NCI-H345 (cell line): ENCODE measurements at places on chromosomes 4 and X.

GRCh38 chrX:45710081-45710801 lies 509.6 kb upstream of the DIPK2B start:
- DNase-seq: no peak

DNA sequence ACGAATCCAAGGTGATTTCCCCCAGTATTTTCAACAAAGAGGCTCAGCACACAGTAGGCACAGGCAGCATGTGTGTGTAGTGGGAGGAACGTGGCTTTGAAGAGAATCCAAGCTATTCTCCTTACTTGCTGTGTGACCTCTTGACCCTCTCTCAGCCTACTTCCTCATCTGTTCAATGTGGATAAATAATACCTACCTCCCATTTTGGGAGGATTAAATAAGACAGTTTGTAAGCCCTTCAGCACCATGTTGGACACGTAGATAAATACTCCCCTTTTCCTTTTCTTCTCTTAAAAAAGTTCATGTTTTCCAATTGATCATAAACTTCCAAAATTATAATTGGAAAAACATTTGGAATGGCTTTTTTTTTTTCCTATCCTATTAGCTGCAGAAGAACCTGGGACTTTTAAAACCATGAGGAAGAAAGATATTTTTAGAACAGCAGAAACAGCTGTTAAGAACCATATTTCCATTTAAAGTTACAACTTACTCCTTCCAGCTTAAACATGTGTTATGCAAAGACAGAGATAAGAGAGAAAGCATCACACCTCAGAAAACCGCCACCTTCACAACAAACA lies 56.1 kb upstream of the TMEM131L start:
- no peak for DNase-seq

DNA sequence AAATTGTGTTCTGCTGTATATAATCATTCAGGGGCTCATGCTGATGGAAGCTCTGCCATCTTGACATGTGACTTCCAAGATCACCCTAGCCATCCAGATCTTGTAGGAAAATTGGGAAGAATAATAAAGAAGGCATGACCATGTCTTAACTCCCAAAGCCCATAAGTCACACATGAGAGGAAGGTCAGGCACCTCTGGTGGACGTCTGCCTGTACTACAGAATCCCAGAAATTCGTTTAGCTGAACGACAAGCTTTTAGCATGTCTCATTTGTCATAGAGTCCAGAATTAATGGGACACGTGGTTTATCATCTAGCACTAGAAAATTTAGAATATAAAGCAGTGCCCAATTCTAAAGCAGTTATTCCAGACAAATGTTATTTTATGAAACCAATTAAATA lies 212.7 kb downstream of the CENPC start:
- DNase-seq: no peak

- DNase-seq: no peak
These were observed 18.4 kb upstream of the OGT start for GRCh38 chrX:71514367-71515037.

- no peak for DNase-seq
These were observed 313.2 kb upstream of the DKK2 start for GRCh38 chr4:107349266-107349665.

DNA sequence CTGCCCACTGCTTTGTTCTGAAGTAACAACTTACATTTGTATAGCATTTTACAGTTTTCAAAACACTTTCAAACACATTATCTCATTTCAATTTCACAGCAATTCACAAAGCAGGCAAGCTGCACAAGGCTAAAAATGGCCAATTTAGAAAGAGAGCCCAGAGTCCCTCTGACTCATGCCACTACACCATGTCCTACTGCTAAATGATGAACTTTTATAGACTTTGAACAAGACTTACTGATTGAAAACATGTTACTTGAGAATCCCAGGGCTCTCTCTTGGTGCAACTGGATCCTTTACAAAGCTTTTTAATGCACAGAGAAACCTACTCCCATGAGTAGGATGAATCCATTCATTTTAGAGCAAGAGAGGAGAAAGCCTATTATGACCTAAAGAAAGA lies 5.8 kb upstream of the G3BP2 start:
- no peak for DNase-seq

GRCh38 chrX:71616672-71617529 lies 1.4 kb downstream of the CXCR3 start:
- no peak for DNase-seq

- DNase-seq: no peak
These were observed 1.0 kb upstream of the SLC6A8 start for GRCh38 chrX:153686711-153687110.

- DNase-seq: no peak
These were observed 105.9 kb downstream of the SLC10A7 start for GRCh38 chr4:146415829-146416228.

- no peak for DNase-seq
These were observed 73.2 kb upstream of the STARD8 start for GRCh38 chrX:68574240-68574639.

DNA sequence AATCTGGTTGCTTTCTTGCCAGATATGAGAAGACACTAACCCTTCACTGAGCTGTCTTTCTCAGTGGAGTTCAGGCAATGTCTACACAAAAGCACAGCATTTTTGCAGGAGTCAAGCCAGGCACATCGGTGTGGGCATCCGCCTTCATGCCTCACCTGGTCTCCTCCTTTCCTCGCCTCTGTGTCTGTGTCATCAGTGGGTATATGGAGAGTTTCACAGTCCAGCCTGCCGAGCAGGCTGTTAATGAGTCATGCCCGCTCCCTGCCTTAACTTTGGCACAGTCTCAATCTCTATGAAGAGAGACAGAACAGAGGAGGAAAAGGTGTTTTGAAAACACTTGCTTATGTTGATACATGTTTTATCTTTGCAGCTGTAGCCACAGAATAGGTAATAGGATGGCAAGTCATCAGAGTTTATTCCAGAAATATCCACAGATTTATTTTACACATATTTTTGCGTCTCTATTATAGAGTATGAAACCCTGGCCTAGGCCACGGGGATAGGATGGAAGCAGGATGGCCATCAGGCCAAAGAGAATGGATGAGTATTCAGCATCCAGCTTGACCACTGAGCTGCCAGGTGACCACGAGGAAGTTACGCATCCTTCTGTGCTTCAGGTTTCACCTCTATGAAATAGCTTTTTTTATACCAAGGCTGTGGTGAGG lies 32.8 kb upstream of the MAML3 start:
- no peak for DNase-seq

GRCh38 chr4:164481306-164482091 lies 272.4 kb upstream of the SMIM31 start:
- no peak for DNase-seq

- no peak for DNase-seq
These were observed 24.8 kb downstream of the CCNI start for GRCh38 chr4:77050962-77051361.

- DNase-seq: no peak
These were observed 77.3 kb downstream of the SHROOM4 start for GRCh38 chrX:50736656-50737055.

- no peak for DNase-seq
These were observed 65.9 kb upstream of the HPF1 start for GRCh38 chr4:169823685-169824084.

DNA sequence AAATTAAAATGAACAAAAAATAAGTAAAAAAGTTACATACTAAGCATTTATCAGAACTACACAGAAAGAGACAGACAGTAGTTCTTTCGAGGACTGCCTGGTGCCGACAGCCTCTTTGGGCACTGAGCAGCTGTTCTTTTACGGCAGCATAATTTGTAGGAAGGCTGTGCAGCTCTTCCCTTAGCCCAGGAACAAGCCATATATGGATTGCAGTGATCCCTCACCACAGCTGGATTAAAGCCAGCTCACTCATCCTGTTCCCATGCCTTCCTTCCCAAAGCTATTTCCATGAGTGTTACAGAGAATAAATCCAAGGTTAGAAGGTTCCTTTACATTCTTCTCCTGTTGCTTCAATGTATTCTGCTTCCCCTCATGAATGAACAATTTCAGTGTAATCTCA lies 71.7 kb downstream of the DDX60L start:
- peak; percentile 41 for DNase-seq

GRCh38 chr4:31045724-31046318 lies 325.7 kb downstream of the PCDH7 start:
- DNase-seq: peak; percentile 9

GRCh38 chr4:120348521-120348920 lies 281.9 kb upstream of the MAD2L1 start:
- DNase-seq: no peak
